ENCODE measurements at places on chromosomes 3 and 15. TPM values are rescaled to one million over a fixed set of nuclear protein-coding genes. Genes with fewer than 3 reads are reported as not detected.
A peak's percentile ranks its signal among the peaks of the same experiment; 100 is the strongest.

- H3K4me1 ChIP-seq = no peaks in the 10 kb centered on the region
- DNase-seq = no peak
- H3K4me3 ChIP-seq = no peak overlapping the region
Observed at GRCh38 chr3:102718651-102719050, 283.8 kb downstream of the ZPLD1 start.

GRCh38 chr3:184389384-184389783 lies 9.5 kb downstream of the CHRD start:
- H3K4me1 ChIP-seq = no peaks in the 10 kb centered on the region
- no peak for DNase-seq
- no peak overlapping the region for H3K4me3 ChIP-seq
- peaks cover 30% of the 10 kb centered on the region for H3K36me3 ChIP-seq

DNA sequence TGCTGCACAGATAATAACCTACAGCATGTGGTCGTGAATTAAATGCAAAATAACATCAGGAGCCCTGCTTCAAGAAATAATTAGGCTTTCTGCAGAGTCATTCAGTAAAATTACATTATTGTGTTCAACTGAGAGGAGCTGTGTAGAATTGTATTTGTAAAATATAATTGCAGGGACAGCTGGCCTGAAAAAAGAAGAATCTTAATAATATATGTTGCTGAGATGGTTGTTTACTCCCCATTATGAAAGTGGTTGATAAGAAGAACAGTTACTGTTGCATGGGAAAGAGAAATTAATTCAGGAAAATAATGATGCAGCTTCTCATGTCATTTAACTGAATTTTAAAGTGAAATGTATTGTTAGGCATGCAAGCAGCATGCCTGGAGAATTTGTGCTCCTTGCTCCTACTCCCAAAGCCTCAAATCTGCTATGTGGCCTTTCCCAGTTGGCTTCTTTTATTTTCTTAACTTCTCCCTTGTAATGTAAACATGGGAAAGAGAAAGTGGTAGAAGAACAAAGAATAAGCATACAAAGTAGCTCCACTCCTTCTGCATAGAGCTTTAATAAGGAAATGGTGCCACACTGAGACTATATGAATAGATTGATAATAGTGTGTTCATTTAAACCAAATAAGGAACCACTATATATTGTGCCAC lies 100.1 kb downstream of the VGLL3 start:
- no peak overlapping the region for H3K27ac ChIP-seq
- H3K4me1 ChIP-seq = no peaks in the 10 kb centered on the region

Gene UBA5
- polyA plus RNA-seq = 20.2 TPM

GRCh38 chr15:85692873-85693272 lies 101.9 kb downstream of the KLHL25 start:
- H3K27me3 ChIP-seq = no peaks in the 10 kb centered on the region
- H3K4me3 ChIP-seq = no peak overlapping the region
- H3K4me1 ChIP-seq = peaks cover 23% of the 10 kb centered on the region
- no peak for DNase-seq
- peak overlapping the region; percentile 80 for H3K27ac ChIP-seq

DNA sequence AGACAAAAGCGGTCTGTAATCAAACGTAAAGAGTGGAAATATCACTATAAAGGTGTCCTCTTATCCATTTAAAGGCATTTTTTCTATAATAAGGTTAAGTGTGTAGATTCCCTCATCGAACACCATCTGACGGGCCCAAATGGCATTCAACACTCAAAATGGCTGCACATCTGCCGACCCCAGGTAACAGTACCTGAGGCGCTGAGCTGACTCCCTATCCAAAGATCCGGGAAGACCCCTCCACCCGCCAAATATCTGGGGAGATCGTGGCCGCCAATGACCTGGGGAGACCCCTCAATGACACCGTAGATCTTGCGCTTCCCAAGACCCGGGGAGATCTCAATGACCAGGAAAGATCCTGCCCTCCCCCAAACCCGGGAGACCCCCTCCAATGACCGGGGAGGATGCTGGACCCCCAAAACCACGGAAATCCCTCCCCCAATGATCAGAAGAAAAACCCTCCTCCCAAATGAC lies 476 bp downstream of the IP6K2 start:
- peaks cover 21% of the 10 kb centered on the region for H3K36me3 ChIP-seq
- no peaks in the 10 kb centered on the region for H3K27me3 ChIP-seq
- H3K27ac ChIP-seq = peak overlapping the region; percentile 94
- peaks cover 41% of the 10 kb centered on the region for H3K4me1 ChIP-seq
- peak overlapping the region; percentile 72 for H3K4me3 ChIP-seq
- DNase-seq = peak; percentile 76

- peaks cover 17% of the 10 kb centered on the region for H3K4me1 ChIP-seq
- no peak for DNase-seq
- peaks cover 7% of the 10 kb centered on the region for H3K36me3 ChIP-seq
- H3K27ac ChIP-seq = no peak overlapping the region
- H3K4me3 ChIP-seq = no peak overlapping the region
Observed at GRCh38 chr3:30664884-30665283, 58.5 kb downstream of the TGFBR2 start.

Gene PLIN1
- 1.6 TPM for polyA plus RNA-seq

- no peak overlapping the region for H3K4me3 ChIP-seq
- peaks cover 94% of the 10 kb centered on the region for H3K4me1 ChIP-seq
- peak overlapping the region; percentile 79 for H3K27ac ChIP-seq
Observed at GRCh38 chr3:63972196-63972595, 51.1 kb downstream of the PSMD6 start.

DNA sequence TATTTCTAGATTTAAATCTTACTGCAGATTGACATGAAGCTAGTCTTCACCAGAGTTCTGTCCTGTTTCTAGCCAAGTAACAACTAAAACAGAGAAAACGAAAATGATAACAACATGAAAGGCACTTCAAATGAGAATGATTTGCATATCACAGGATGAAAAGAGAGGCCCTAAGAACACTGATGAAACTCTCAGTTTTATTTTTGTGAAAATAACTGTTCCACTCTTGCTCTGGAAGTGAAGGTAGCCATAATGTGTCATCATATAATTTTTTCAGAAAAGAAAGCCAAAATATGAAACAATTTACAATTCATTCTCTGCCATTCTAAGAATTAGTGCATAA lies 274.4 kb downstream of the ADAMTSL3 start:
- DNase-seq = no peak
- H3K36me3 ChIP-seq = peaks cover 5% of the 10 kb centered on the region
- H3K27me3 ChIP-seq = no peaks in the 10 kb centered on the region
- peaks cover 31% of the 10 kb centered on the region for H3K4me1 ChIP-seq
- H3K27ac ChIP-seq = no peak overlapping the region

DNA sequence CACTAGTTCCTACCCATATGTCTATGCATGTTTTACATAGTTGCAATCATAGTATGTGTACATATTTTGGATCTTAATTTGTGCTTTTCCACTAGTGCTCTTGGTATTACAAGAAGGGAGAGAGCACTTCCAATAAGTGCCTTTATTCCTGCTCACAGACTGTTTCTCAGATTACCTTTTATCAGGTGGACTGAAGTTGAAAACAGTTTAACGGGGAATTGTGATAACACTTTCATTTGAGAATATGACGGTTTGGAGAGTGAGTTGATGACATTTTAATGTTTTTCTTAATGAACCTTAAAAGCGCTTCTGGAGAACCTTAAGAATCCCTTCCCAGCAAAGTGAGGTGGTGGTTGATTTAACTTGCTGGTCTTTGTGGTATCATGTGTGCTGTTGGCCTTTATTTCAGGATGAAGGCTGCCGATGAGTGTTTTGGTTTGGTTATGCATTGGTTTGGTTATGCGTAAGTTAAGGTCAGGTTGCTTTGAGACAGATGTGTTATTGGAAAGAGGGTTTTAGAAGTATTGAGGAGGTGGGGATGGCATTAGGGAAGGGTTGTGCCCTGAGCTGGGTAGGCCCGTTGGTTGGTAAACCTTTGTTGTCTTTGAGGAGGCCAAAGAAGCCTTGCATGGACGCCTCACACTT lies 2.8 kb downstream of the EDEM1 start:
- peaks cover 81% of the 10 kb centered on the region for H3K4me1 ChIP-seq
- peak overlapping the region; percentile 68 for H3K4me3 ChIP-seq
- H3K36me3 ChIP-seq = peaks cover 7% of the 10 kb centered on the region
- no peak overlapping the region for H3K27ac ChIP-seq

DNA sequence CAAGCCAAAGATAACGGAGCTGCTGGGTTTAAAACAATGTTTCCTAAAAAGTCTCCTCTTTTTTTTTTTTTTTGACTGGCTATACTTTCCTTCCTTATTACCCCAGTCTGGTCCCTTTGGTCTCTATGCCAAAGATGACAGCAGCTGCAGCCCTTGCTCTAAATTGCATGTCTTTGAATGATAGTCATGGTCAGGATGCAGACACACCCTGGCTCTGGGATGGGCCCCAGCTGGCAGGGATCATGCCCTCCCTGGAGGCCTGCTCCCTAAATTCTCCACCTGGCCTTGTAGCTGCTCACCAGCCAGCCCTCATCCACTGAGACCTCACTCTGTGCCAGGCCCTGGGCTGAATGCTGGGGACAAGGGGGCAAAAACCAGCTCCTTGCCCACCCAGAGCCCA lies 95.8 kb downstream of the MESD start:
- no peak overlapping the region for H3K4me3 ChIP-seq
- no peak overlapping the region for H3K27ac ChIP-seq
- H3K4me1 ChIP-seq = no peaks in the 10 kb centered on the region

- H3K27ac ChIP-seq = no peak overlapping the region
- DNase-seq = no peak
- H3K27me3 ChIP-seq = no peaks in the 10 kb centered on the region
- H3K4me1 ChIP-seq = no peaks in the 10 kb centered on the region
- H3K4me3 ChIP-seq = no peak overlapping the region
- no peaks in the 10 kb centered on the region for H3K36me3 ChIP-seq
Observed at GRCh38 chr3:29889215-29889614, 608.3 kb downstream of the RBMS3 start.

GRCh38 chr3:183193762-183194689 lies 31.5 kb upstream of the LAMP3 start:
- no peaks in the 10 kb centered on the region for H3K27me3 ChIP-seq
- H3K4me3 ChIP-seq = no peak overlapping the region
- H3K4me1 ChIP-seq = no peaks in the 10 kb centered on the region
- DNase-seq = no peak

Gene ACAN
- not detected for polyA plus RNA-seq

GRCh38 chr3:126424751-126425150 lies 30.0 kb downstream of the CFAP100 start:
- H3K4me1 ChIP-seq = no peaks in the 10 kb centered on the region
- no peak overlapping the region for H3K27ac ChIP-seq
- no peaks in the 10 kb centered on the region for H3K36me3 ChIP-seq
- no peak overlapping the region for H3K4me3 ChIP-seq
- no peak for DNase-seq

DNA sequence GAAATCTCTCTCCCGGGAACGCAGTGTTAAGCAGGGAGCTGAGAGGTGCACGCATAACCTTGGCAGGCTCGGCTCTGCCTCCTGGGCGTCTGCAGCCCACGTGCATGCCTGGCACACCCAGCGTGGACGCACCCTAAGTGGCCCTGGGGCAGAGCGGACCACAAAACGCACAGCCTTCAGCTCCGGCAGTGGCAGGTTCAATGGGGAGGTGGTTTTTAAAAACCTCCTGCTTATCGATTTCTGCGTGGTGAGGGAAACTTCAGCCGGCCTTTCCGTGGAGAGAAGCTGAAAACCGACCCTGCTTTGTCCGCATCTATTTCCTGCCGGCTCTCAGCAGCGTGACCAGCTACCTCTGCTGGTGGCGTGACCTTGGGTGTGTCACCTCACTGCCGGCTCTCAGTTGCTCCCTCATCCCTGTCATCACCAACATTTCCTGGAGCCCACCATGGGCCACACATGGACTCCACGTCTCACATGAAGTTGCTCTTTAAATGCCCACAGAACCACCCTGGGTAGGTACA lies 134.8 kb upstream of the MEF2A start:
- DNase-seq = no peak
- peaks cover 14% of the 10 kb centered on the region for H3K4me1 ChIP-seq
- no peaks in the 10 kb centered on the region for H3K27me3 ChIP-seq
- no peaks in the 10 kb centered on the region for H3K36me3 ChIP-seq

GRCh38 chr3:63960048-63960711 lies 48.0 kb upstream of the SCAANT1 start:
- H3K27me3 ChIP-seq = no peaks in the 10 kb centered on the region
- H3K4me1 ChIP-seq = peaks cover 36% of the 10 kb centered on the region
- H3K4me3 ChIP-seq = peak overlapping the region; percentile 35
- peak overlapping the region; percentile 64 for H3K27ac ChIP-seq

GRCh38 chr3:194283221-194284006 lies 67.7 kb downstream of the CPN2 start:
- no peak overlapping the region for H3K4me3 ChIP-seq
- no peak for DNase-seq
- H3K36me3 ChIP-seq = no peaks in the 10 kb centered on the region
- H3K27me3 ChIP-seq = peaks cover 9% of the 10 kb centered on the region
- H3K4me1 ChIP-seq = peaks cover 18% of the 10 kb centered on the region

GRCh38 chr15:58517682-58518525 lies 86.1 kb downstream of the LIPC start:
- no peak overlapping the region for H3K27ac ChIP-seq
- H3K4me3 ChIP-seq = no peak overlapping the region
- no peaks in the 10 kb centered on the region for H3K36me3 ChIP-seq
- no peaks in the 10 kb centered on the region for H3K4me1 ChIP-seq
- DNase-seq = no peak

Gene PLA2G4D
- polyA plus RNA-seq = 0.18 TPM

DNA sequence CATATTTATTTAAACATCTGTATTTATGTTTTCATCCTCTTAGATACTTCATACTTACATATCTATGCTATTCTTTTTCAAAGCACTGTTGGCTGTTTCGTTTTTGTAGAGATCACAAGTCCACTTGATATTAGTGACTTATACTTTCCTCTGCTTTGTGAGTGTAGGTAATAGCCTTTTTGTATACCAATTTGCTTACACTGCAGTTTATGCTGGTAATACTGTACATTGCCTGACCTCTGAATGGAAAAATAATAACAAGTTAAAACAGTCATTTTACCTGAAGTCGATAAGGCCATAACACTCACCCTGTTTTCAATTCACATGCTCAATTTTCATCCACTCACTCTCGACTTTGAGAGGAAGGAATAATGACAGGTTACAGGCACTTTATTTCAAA lies 89.9 kb upstream of the NANOGP8 start:
- H3K27ac ChIP-seq = no peak overlapping the region
- H3K4me1 ChIP-seq = no peaks in the 10 kb centered on the region
- H3K27me3 ChIP-seq = no peaks in the 10 kb centered on the region
- no peak for DNase-seq
- H3K4me3 ChIP-seq = no peak overlapping the region

GRCh38 chr15:81939604-81940440 lies 106.0 kb downstream of the MEX3B start:
- H3K36me3 ChIP-seq = no peaks in the 10 kb centered on the region
- no peaks in the 10 kb centered on the region for H3K4me1 ChIP-seq
- H3K27me3 ChIP-seq = no peaks in the 10 kb centered on the region
- no peak overlapping the region for H3K4me3 ChIP-seq
- H3K27ac ChIP-seq = no peak overlapping the region

GRCh38 chr3:39140341-39140971 lies 12.9 kb downstream of the CSRNP1 start:
- H3K4me1 ChIP-seq = peaks cover 71% of the 10 kb centered on the region
- H3K27ac ChIP-seq = peak overlapping the region; percentile 67
- no peak overlapping the region for H3K4me3 ChIP-seq
- no peaks in the 10 kb centered on the region for H3K27me3 ChIP-seq
- peaks cover 64% of the 10 kb centered on the region for H3K36me3 ChIP-seq
- no peak for DNase-seq

- no peak for DNase-seq
- no peaks in the 10 kb centered on the region for H3K27me3 ChIP-seq
- H3K36me3 ChIP-seq = no peaks in the 10 kb centered on the region
Observed at GRCh38 chr3:1734494-1735122, 364.1 kb upstream of the CNTN4 start.

Gene CD80
- 0.19 TPM for polyA plus RNA-seq

- H3K4me3 ChIP-seq = no peak overlapping the region
- H3K36me3 ChIP-seq = peaks cover 23% of the 10 kb centered on the region
- no peak for DNase-seq
- H3K4me1 ChIP-seq = no peaks in the 10 kb centered on the region
- no peaks in the 10 kb centered on the region for H3K27me3 ChIP-seq
Observed at GRCh38 chr15:67652586-67652985, 110.1 kb downstream of the MAP2K5 start.
